Bone marrow (tissue), 2 donors: ENCODE measurements at places on chromosomes 16 and 17.

DNA sequence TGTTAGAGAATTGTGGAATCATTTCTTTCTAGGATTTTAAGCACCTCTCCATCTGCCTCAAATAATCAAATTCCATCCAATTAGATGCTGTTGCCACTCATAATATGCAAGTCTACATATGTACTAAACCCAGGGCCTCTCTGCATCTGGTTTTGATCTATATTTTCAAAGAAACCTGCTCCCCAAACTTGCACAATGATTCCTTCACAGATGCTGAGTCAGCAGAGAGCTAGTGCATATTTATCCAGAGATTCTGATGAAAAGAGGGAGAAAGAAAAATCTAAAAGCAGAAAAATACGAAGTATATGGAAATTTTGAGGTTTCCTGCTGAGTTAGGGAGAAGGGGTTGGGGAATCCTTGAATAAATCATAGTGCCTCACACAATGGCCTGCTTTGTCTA, 235.1 kb upstream of the RBFOX1 start:
- no peak for DNase-seq

GRCh38 chr16:18983565-18984434, at the start of gene TMC7:
Gene TMC7, plus strand, starts transcription at chr16:18983934. Its CDS starts 130 bp downstream, at chr16:18984064.
- DNase-seq = no peak

DNA sequence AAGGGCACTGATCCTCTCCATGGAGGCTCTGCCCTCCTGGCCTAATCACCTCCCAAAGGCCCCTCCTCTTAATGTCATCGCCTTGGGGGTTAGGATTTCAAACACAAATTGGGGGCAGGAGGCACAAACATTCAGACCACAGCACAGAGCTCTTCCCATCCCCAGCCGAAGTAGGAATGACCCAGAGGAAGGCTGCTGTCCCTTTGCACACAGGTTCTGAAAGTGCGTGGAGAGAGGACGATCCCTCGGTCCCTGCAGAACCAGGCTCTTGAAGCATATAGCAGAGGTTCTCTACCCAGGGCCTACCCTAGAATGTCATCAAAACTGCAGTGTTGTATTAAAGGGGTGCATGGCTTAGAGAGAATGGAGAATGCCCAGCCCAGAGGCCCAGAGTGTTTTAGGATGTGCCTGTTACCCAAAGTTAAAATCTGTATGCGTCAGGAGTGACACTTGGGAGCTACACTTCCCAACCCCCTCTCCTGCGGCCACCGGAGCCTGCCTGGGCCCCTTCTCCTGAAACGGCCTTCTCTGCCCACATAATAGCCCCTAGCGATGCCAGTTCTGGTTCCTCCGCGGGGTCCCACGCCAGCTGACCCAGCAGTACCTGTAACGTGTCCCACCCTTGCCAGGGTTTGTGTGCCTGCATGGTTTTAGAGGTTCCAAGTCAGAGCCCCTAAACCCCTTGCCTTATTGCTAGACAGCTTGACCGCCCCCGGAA, 159.5 kb upstream of the CACNG5 start:
- no peak for DNase-seq

DNA sequence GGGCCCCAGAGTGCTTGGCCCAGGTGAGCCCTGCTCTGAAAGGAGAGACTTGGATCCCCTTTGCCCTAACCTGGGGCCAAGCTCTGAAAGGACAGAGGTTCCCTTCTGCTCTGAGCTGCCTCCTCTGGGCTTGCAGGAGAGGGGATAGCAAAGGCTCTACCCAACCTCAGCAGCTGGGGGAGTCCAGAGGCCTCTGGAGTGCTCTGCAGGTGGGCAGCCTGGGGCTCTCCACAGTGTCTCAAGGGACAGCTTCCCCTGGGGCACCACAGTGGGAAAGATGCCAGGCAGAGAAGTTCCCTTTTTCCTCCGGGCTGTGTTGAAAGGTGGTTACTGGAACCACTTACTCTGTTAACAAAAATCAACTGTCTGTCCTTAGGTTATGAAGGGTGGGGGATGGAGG, 48.2 kb upstream of the MGAT5B start:
- DNase-seq = no peak

- peak; percentile 25 for DNase-seq
Measured at GRCh38 chr16:1991948-1992703, 2.4 kb downstream of the SYNGR3 start.

- DNase-seq = no peak
Measured at GRCh38 chr17:49495842-49496182, 719 bp downstream of the NGFR start.

GRCh38 chr17:49223517-49224197, 6.9 kb downstream of the PHOSPHO1 start:
- no peak for DNase-seq

DNA sequence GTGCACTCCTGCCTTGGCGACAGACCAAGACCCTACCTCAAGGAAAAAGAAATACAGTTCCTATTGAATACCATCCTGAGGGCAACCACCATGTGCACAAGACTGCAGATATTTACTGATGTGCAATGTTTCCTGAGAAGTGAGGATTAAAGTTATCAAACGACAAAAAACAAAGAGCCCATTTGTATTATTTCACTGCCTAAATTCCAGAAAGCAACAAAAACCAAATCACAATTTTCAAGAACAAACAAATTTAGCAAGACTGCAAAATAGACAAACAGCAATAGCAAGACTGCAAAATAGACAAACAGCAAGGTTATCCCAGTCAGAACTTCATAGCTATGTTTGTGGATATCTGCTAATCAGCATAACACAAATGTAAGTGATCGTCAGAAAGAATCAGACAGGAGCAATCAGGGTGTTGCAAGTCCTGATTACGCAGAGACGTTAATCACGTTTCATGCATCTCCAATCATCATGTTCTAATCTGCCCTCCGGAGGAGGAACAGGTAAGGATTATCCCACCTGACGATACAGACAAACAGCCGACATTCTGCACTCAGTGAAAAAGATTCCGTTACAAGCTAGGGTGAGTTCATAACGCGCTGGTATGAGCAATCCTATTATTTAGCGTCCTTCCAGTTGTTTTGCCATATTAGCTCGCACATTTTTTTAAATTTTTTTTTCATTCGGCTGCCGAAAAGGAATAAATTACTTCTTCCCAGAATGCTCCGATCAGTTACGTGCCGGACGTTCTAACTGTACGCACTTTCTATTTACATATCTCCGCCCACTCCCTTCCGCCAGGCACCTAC, 2.9 kb downstream of the TMEM107 start:
- peak; percentile 90 for DNase-seq

GRCh38 chr16:23629516-23629915, 11.6 kb downstream of the PALB2 start:
- no peak for DNase-seq

DNA sequence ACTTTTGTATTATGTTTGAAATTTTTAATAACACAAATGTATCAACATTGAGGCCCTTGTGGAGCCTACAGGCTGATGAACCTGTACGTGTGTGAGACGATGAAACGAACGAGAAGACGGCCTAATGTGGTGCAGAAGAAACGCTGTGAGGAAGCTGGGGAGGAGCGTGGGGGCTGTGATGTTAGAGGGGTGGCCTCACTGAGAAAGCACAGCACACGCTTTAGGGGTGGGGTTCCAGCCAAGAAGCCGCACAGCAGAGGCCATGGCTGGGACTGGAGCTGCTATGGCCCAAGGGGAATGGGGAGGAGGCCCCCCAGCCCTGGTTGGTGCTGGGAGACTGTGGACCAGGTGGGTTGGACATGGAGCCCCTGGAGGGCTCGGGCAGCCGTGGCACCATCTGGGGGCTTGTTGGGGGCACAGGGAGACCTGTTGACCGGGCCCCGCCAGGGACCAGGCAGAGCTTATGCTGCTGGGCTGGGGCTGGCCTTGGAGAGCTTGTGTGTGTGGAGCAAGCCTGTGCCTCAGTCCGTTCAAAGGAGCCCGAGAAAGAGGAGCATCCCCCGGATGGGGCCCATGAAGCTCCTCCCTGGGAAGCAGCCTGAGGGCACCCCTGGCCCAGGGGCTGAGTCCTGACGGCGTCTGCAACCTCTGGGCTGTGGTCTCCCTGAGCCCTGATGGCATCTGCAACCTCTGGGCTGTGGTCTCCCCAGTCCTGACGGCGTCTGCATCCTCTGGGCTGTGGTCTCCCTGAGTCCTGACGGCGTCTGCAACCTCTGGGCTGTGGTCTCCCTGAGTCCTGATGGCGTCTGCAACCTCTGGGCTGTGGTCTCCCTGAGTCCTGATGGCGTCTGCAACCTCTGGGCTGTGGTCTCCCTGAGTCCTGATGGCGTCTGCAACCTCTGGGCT, 44.7 kb downstream of the METRNL start:
- no peak for DNase-seq

DNA sequence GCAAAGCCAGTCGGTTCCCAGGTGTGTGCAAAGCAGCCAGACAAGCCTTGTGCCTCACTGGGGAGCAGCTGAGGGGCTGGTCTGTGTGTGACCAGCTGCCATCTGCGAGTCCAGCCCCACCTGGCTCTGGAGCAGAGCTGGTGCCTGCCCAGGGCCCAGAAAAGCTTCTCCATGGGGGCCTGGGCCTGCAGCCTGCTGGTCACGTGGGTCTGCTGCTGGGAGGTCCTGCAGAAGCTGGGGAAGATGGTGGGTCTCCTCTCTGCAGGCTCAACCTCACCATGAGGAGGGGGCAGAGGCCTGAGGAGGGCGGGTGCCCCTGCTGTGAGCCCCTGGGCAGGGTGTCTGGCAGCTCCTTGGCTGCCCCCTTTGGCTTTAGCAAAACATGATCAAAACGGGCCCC, 71.9 kb downstream of the ENGASE start:
- no peak for DNase-seq

DNA sequence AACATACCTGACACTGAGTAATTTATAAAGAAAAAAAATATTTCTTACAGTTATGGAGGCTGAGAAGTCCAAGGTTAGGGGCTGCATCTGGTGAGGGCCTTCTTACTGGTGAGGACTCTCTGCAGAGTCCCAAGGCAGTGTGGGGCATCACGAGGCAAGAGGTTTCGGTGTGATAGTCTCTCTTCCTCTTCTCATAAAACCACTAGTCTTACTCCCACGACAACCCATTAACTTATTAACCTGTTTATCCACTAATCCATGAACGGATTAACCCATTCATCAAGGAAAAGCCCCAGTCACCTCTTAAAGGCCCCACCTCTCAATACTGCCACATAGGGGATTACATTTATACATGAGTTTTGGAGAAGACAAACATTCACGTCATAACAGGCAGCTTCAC, 20.1 kb downstream of the CIITA start:
- DNase-seq = no peak

DNA sequence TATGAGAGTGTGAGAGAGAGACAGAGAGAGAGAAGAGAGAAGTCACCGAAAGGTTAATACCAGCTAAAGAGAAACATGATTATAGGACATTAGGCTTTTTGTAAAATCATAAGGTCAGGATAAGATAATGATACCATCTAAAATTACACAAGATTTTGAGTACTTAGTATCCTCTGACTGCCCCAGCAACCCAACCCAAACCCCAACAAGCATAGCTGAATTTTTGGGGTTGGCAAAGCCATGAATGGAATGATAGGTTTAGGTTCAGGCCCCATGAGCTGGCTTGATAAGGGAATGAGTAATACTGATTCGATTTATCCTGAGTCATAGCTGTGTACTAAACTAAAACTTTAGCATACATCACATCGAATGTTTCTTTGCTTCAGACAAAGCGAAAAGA, 259.5 kb downstream of the IRX3 start:
- DNase-seq = no peak

GRCh38 chr17:44137891-44138709, 3.6 kb upstream of the HROB start:
- peak; percentile 38 for DNase-seq

DNA sequence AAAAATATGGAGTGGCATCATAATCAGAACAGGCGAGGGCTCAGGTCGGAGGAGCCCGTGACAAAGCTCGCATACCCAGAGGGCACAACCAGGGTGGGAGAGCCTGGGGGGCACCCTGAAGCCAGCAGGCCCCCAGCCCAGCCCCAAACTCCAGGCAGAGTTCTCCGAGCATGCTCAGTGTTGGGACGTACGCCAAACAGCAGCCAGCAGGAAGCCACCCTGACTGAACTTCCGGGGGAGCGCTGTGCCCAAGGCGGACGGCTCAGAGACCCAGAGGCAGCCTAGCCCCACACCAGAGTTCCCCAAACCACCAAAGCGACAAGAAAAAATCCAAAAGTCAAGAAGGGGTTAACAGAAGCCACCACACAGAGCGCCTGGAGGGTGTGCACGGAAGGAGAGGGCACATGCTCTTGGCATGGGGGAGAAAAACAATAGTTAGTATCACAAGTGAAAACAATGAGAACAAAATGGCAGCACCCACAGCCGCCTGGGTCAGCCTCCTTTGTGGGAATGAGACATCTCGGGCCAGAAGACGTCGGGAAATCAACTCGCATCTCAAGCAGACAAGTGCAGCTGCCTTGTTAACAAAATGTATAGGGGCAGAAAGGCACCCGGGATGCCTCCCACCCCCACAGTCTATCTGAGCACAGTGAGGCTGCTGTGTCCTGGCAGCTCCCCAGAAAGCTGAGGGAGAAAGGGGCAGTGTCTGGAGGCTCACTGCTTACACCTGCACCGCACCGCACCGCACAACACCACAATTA, 11.9 kb downstream of the EXOC7 start:
- peak; percentile 39 for DNase-seq

GRCh38 chr16:11658896-11659708, 9.2 kb upstream of the SNN start:
- no peak for DNase-seq

- no peak for DNase-seq
Measured at GRCh38 chr17:32541640-32542039, 54.8 kb downstream of the CDK5R1 start.
